Activated CD8-positive, alpha-beta memory T cell treated with anti-CD3 and anti-CD28 coated beads, Interleukin-2, amount 10 ng/mL, durations not matched to agents 7 days and 5 days (primary cell): ENCODE measurements at places on chromosomes 7 and 10.

GRCh38 chr7:65800890-65801341 is 72.0 kb upstream of the VKORC1L1 start:
- peaks cover 27% of the 10 kb centered on the region for H3K36me3 ChIP-seq
- DNase-seq: no peak
- peaks cover 37% of the 10 kb centered on the region for H3K4me1 ChIP-seq
- H3K27me3 ChIP-seq: no peaks in the 10 kb centered on the region
- no peak overlapping the region for H3K4me3 ChIP-seq
- no peak overlapping the region for H3K27ac ChIP-seq

DNA sequence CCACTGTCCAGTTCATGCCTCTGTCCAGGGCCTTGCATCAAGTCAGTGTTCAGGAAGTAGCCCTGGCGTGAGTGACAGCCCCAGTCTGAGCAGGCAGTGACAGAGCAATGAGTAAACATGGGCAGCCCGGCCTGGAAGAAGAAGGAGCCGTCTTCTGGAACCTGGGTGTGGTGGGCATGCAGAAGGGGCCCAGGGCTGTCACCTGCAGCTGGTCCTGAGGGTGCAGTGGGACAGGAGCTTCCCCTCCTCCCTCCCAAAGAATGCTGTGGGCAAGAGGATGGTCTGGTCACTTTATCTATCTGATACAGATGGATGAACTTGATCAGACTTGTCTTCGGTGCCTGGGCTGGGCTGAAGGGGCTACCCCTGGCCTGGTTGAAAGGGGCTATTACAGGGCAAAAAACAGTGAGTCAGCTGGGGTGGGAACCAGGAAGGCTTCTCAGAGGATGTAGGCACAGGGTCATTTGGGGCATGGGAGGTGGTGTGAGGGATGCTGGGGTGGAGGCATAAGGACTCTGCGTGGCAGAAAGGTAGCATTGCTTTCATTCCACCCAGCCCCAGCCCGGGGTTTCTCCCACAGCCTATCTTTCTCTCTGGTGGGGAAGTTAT is 42.7 kb upstream of the PPIF start:
- peaks cover 27% of the 10 kb centered on the region for H3K36me3 ChIP-seq
- H3K4me3 ChIP-seq: no peak overlapping the region
- no peak for DNase-seq
- H3K4me1 ChIP-seq: peaks cover 2% of the 10 kb centered on the region
- H3K27ac ChIP-seq: peak overlapping the region; percentile 60

DNA sequence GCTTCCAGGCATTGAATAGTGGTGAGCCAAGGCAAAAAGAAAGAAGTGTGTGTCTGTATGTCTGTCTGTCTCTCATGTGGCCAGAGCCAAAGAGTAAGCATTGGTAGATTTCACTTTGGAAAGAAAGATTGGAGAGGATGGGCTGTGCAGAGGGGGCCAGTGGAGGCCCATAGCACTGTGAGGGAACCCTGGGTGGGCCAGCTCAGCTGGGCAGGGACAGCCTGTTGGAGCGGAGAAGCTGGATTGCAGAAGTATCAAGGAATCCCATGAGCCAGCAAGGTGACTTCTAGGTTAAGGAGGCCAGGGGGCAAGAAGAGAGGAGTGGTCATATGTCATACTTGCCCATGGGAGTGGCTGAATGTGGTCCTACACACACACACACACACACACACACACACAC is 1.5 kb upstream of the GRID1 start:
- peaks cover 12% of the 10 kb centered on the region for H3K4me1 ChIP-seq
- no peak overlapping the region for H3K4me3 ChIP-seq
- DNase-seq: no peak
- H3K27me3 ChIP-seq: peaks cover 67% of the 10 kb centered on the region

DNA sequence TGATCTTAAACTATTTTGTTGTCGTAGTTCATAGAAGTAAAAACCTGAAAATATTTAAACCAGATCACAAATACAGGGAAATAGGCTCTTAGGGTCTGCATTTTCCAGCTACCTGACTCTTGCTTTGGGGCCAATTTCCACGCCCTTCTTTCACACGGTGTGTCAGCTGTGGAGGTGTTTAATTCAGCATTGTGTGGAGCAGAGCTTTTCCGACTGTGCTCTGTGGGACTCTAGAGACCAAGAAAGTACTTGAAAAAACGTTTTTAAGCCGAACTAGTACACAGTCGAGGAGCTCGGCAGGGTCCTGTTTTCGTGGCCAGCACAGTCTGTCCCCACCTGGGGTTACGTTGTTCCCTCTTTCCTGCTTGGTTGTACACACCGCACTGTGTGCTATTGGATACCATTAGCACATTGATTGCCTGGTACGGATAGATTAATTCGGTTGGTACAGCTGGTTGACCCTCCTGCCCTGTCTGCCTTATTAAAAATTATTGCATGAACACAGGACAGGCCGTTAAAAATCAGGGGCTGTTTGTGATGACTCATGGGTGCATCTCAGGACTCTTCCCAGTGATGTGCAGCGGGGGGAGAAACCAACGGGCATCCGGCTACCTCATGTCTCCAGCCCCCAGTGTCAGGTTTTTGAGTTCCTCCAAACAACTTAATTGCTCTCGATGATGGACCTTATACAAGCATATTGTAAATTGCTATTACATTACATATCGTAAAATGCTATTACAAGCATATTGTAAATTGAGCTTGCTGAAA is 80.7 kb upstream of the BTBD16 start:
- no peak overlapping the region for H3K27ac ChIP-seq
- DNase-seq: no peak
- H3K4me1 ChIP-seq: no peaks in the 10 kb centered on the region
- H3K4me3 ChIP-seq: no peak overlapping the region
